Heart right ventricle (tissue), 16 donors: ENCODE measurements at places on chromosomes 1 and 21. TPM values are rescaled to one million over a fixed set of nuclear protein-coding genes. Genes with fewer than 3 reads are reported as not detected.

The NDUFS5 gene
- polyA plus RNA-seq, result 6,035 TPM

The SUMO3 gene
- polyA plus RNA-seq, result 70.0 TPM

The NHLH1 gene
- polyA plus RNA-seq, result not detected

The ITGB2 gene
- polyA plus RNA-seq, result 12.7 TPM

The SH2D1B gene
- polyA plus RNA-seq, result not detected

The KIF17 gene
- 7.5 TPM for polyA plus RNA-seq

The TINAGL1 gene
- 332 TPM for polyA plus RNA-seq

The USH2A gene
- polyA plus RNA-seq, result 0.29 TPM

The OR2T2 gene
- not detected for polyA plus RNA-seq

The CFHR3 gene
- not detected for polyA plus RNA-seq

The PTPRF gene
- polyA plus RNA-seq, result 2.6 TPM

GRCh38 chr1:94095112-94095637 is 25.8 kb downstream of the ABCA4 start:
- peak; percentile 87 for DNase-seq
- no peaks in the 10 kb centered on the region for H3K27me3 ChIP-seq
- peak overlapping the region; percentile 83 for H3K27ac ChIP-seq
- no peak overlapping the region for H3K4me3 ChIP-seq
- H3K36me3 ChIP-seq, result no peaks in the 10 kb centered on the region

DNA sequence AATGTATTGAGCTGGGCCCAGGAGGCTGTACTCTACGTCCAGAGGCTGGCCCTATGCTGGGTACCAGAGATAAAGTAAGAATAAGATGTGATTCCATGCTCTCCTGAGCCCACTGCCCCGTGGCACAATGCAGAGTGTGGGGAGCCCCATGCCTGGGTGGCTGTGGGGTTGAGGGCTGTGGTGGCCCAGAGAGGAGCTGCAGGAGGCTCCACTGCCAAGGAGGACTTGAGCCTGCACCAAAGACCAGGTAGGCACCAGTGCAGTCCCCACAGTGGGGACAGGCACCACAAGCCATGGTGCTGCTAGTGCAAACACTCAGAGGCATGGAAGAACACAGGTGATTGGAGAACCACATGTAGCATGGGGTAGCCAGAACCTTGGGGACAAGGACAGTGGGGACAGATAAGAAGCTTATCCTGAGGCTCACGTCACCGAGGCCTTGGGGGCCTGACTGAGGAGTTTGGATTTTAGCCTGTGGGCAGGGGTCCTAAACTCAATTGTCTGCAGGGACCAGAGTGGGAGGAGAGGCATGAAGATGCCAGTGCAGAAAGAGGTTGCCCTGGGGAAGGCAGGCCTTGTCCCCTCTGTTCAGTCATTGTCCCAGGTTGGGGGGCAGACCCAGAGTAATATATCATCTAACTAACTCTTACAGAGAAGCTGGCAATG is 21.9 kb upstream of the EPS8L3 start:
- peak; percentile 1 for DNase-seq
- no peaks in the 10 kb centered on the region for H3K36me3 ChIP-seq
- peaks cover 32% of the 10 kb centered on the region for H3K4me1 ChIP-seq
- no peaks in the 10 kb centered on the region for H3K27me3 ChIP-seq

DNA sequence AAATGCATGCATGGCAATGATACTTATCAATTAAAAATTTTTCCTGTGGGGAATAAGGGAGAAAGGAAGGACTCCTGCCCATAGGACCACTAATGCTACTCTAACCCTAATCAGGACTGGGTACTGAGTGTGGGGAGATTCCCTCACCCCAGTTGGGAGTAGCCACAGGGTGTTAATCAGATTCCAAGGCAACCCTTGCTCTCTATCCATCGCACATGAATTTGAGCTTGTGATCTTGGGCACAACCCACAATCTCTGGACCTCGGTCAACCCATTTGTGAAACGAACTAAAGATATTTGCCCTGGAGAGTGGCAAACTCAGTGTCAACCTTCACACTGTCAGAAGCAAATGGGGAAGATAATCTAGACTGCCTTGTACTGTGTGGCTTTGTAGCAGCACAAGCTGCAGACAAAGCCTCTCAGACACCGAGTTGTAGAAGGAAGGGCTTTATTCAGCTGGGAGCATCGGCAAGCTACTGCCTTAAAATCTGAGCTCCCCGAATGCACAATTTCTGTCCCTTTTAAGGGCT is 69.5 kb downstream of the SERINC2 start:
- H3K27me3 ChIP-seq, result no peaks in the 10 kb centered on the region
- no peaks in the 10 kb centered on the region for H3K36me3 ChIP-seq
- no peak overlapping the region for H3K4me3 ChIP-seq

DNA sequence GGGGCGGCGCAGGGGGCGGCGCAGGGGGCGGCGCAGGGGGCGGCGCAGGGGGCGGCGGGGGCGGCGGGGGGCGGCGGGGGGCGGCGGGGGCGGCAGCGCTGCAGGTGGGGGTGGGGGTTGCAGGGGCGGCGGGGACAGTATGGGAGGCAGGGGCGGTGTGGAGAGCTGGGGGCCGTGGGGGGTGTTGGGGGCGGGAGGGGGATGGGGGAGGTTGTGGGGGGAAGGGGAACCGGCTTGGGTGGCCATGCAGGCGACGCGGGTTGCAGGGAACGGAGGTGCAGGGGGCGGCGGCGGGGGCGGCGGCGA is 13.0 kb upstream of the SLC19A1 start:
- H3K27ac ChIP-seq, result no peak overlapping the region
- no peaks in the 10 kb centered on the region for H3K27me3 ChIP-seq
- H3K36me3 ChIP-seq, result no peaks in the 10 kb centered on the region
- no peak for DNase-seq
- no peaks in the 10 kb centered on the region for H3K4me1 ChIP-seq

- H3K4me3 ChIP-seq, result no peak overlapping the region
- peaks cover 14% of the 10 kb centered on the region for H3K4me1 ChIP-seq
- DNase-seq, result no peak
- H3K27me3 ChIP-seq, result no peaks in the 10 kb centered on the region
These were observed 493 bp upstream of the STXBP3 start for GRCh38 chr1:108745980-108746381.

- no peak for DNase-seq
- H3K27ac ChIP-seq, result no peak overlapping the region
- peaks cover 10% of the 10 kb centered on the region for H3K4me1 ChIP-seq
- no peak overlapping the region for H3K4me3 ChIP-seq
These were observed 470 bp downstream of the HSD11B1 start for GRCh38 chr1:209705033-209705598.

- H3K4me3 ChIP-seq, result no peak overlapping the region
- DNase-seq, result peak; percentile 16
- no peaks in the 10 kb centered on the region for H3K27me3 ChIP-seq
- H3K27ac ChIP-seq, result peak overlapping the region; percentile 5
These were observed 41.2 kb upstream of the RGS8 start for GRCh38 chr1:182725259-182726255.

- no peaks in the 10 kb centered on the region for H3K27me3 ChIP-seq
- no peak overlapping the region for H3K4me3 ChIP-seq
- DNase-seq, result no peak
These were observed 19.0 kb upstream of the PLEKHG5 start for GRCh38 chr1:6510493-6510892.

- peaks cover 14% of the 10 kb centered on the region for H3K4me1 ChIP-seq
- H3K4me3 ChIP-seq, result no peak overlapping the region
- no peak for DNase-seq
- no peak overlapping the region for H3K27ac ChIP-seq
These were observed 3.1 kb downstream of the ACKR1 start for GRCh38 chr1:159207774-159208173.

DNA sequence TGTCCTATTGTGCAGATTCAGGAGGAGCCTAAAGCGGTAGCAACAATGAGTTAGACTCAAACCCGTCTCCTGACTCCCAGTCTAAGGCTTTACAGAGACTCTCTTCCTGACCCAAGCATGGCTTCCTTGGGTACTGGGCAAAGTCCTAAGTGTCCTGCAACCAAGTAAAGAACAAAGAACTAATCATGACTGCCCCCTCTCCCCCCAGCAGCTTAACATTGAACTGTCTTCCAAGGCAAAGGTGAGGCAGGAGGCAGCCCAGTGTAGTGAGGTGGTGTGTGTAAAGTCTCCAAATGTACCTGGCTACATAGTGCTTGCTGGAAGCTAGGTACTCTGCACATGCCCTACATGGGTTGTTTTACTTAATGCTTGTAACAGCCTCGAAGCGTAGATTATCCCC is 2.3 kb downstream of the FABP3 start:
- no peak for DNase-seq
- H3K4me1 ChIP-seq, result peaks cover 22% of the 10 kb centered on the region
- H3K27ac ChIP-seq, result peak overlapping the region; percentile 93
- H3K36me3 ChIP-seq, result no peaks in the 10 kb centered on the region

GRCh38 chr21:45187646-45188045 is 100.0 kb downstream of the POFUT2 start:
- H3K36me3 ChIP-seq, result peaks cover 61% of the 10 kb centered on the region
- no peaks in the 10 kb centered on the region for H3K4me1 ChIP-seq
- no peak overlapping the region for H3K4me3 ChIP-seq
- DNase-seq, result no peak

GRCh38 chr1:58857680-58858673 is 74.1 kb upstream of the JUN start:
- no peak for DNase-seq
- peaks cover 7% of the 10 kb centered on the region for H3K4me1 ChIP-seq
- H3K27me3 ChIP-seq, result no peaks in the 10 kb centered on the region
- H3K27ac ChIP-seq, result no peak overlapping the region
- no peaks in the 10 kb centered on the region for H3K36me3 ChIP-seq

- H3K27me3 ChIP-seq, result no peaks in the 10 kb centered on the region
- H3K4me3 ChIP-seq, result no peak overlapping the region
- no peak for DNase-seq
- H3K4me1 ChIP-seq, result peaks cover 3% of the 10 kb centered on the region
These were observed 15.6 kb upstream of the EIF4G3 start for GRCh38 chr1:21192284-21192683.

GRCh38 chr1:208234721-208235120 is 9.5 kb downstream of the PLXNA2 start:
- H3K27me3 ChIP-seq, result no peaks in the 10 kb centered on the region
- H3K27ac ChIP-seq, result no peak overlapping the region
- peaks cover 23% of the 10 kb centered on the region for H3K36me3 ChIP-seq

DNA sequence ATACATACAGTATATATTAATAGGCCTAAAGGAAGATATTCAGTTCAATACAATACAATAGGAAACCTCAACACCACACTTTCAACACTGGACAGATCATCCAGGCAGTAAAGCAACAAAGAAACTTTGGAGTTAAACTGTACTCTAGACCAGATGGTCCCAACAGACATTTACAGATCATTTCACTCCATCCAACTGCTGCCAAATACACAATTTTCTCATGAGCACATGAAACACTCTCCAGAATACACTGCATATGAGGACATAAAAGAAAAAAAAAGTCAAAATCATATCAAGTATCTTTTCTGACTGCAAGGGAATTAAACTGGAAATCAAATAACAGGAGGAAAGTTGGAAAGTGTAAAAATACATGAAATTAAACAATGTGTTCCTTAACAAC is 607.5 kb upstream of the BRINP3 start:
- no peak overlapping the region for H3K4me3 ChIP-seq
- H3K36me3 ChIP-seq, result no peaks in the 10 kb centered on the region
- no peaks in the 10 kb centered on the region for H3K4me1 ChIP-seq
- no peak for DNase-seq

DNA sequence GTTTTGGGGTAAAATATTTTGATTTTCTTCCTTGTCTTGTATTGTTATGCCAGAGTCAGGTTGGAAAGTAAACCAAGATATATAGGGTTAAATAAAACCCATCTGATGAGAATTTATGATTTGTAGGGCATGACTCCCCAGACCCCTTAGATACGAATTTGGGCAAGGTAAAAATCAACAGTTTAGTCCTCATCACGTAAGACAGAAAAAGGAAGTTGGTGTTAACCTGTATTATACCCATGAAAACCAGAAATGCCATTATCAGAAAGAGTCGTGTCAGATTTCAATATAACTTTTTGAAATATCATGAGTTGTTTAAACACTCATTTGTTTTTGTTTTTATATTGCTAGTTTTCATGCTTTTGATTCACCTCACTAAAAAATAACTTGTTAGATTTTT is 11.8 kb downstream of the CEPT1 start:
- no peak for DNase-seq
- H3K36me3 ChIP-seq, result peaks cover 17% of the 10 kb centered on the region
- no peaks in the 10 kb centered on the region for H3K27me3 ChIP-seq

- no peak for DNase-seq
- no peak overlapping the region for H3K4me3 ChIP-seq
- no peaks in the 10 kb centered on the region for H3K36me3 ChIP-seq
- no peak overlapping the region for H3K27ac ChIP-seq
These were observed 461.4 kb downstream of the SIPA1L2 start for GRCh38 chr1:232168508-232168907.

DNA sequence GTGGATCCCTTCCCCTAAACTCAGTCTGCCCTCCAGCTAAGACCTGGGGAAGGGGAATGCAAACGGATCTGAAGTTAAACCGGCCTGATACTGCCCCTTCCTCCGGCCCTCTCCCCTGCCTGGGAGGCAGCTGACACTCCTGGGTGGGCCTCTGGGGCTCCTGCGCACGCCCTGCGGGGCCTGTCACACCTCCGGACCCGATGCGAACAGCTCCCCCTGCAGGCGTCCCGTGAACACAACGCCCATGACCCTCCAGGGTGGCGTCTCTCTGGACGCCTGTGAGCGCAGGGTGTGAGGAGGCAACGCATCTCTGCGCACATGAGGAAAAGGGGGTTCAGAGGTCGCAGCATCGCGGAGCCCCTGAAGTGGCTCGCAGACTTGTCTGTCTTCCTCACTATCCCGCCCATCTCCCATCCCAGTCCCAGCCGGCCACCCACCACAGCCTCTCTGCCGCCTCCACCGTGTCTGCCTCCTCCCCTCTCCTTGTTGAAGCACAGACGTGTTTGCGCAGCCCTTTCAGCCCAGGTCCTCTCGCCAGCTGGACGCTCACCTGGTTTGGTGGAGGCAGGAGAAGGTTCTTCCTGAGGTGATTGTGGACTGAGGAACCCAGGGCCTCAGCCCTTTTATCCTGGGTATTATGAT is 421 bp upstream of the LCE3A start:
- no peak overlapping the region for H3K4me3 ChIP-seq
- H3K4me1 ChIP-seq, result no peaks in the 10 kb centered on the region
- no peaks in the 10 kb centered on the region for H3K36me3 ChIP-seq
- H3K27me3 ChIP-seq, result no peaks in the 10 kb centered on the region
- DNase-seq, result no peak

- H3K27me3 ChIP-seq, result peaks cover 56% of the 10 kb centered on the region
- H3K36me3 ChIP-seq, result no peaks in the 10 kb centered on the region
These were observed 69.9 kb downstream of the TMEM53 start for GRCh38 chr1:44604157-44604955.

GRCh38 chr1:57195436-57195941 is 228.4 kb downstream of the DAB1 start:
- no peak for DNase-seq
- no peaks in the 10 kb centered on the region for H3K27me3 ChIP-seq
- no peaks in the 10 kb centered on the region for H3K36me3 ChIP-seq
- no peak overlapping the region for H3K4me3 ChIP-seq
